C1 segment of cervical spinal cord (tissue), 14 donors: ENCODE measurements at places on chromosomes 12 and 14.

DNA sequence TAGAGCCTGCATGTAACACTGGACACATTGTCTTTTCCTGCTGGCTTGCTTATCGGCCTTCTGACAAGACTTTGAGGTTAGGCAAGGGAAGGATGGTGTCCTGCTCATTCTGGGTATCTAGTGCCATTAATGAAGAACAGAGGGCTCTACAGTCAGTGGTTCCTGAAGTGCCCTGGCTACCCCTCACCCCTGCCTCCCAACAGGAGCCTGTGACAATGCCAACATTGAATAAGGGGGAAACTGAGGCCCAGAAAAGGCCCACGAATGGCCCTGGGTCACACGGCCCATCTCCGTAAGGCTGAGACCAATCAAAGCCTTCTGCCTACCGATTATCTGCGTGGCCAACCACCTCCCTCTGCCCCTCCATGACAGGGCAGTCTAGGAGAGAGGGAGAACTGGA is 2.1 kb downstream of the IFI27L2 start:
- no peak for DNase-seq

DNA sequence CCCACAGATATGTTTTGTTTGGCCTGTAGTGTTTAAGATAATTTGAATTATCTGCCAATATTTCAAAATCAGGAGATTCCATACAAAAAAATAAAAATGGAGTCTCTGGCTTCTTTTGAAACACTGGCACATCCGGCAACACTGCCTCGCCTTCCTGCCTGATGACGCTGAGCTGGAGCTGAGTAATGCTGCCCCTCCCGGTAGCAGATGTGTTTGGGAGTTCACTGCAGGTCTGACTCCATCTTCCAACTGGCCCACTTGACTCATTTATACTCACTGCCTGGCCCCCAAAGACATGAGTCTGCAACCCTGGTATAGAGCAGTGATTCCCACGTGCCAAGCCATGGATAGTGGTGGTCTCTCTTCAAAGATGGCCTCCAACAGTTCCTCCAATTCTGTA is 7.4 kb downstream of the CIT start:
- no peak for DNase-seq

DNA sequence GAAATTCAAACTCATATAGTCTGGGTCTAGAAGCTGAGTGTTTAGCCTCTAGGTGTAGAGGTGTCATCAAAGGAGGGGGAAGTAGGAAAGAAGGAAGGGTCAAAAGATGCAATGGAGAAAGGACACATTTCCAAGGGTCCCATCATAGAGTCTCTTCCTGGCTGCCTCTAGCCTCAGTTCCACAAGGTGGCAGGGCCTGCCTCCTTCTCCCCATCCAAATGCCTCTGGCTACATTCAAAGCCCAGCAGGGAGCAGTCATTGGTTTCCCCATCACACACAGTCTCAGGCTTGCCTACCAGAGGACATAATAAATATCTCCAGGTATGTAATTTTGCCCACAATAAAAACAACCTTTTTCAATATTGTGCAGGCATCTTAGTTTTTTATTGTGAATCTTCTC is 2.1 kb upstream of the CCT2 start:
- no peak for DNase-seq

DNA sequence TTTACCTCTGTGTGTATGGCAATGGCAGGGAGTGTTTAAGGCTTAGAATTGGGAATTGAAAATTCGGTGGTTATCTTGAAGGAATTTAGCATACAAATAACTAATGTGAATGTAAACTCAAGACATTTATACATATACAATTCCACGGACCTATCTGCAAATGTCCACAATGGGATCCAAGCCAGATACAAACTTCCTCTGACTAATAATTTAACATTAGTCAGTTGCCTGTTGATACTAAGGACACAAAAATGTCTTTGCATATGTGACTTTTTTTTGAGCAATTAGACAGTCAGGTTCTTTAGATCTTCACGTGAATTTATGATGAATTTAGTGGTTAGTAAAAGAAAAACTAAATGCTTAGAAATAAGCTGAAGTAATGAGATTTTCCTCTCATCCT is 40.5 kb downstream of the ESR2 start:
- no peak for DNase-seq

DNA sequence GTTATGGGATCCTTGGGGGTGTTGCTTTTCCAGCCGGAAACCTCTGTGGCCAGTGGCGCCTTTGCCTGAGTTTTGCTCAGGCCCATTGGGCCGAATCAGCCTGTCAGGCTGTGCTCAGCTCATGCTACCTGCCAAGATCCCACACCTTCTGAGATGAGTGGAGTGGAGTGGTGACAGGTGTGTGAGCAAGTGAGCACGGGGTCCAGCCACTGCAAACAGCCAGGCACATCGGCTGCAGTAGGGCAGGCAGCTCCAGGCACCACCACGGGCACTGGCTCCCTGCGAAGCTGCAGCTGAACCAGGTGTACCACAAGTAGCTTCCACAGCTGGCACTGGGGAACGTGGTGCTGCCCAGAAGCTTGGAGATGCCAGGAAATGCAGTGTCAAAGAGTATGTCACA is 21.1 kb upstream of the WDR89 start:
- no peak for DNase-seq

GRCh38 chr12:59494617-59495016 is 101.2 kb upstream of the SLC16A7 start:
- DNase-seq, result no peak

DNA sequence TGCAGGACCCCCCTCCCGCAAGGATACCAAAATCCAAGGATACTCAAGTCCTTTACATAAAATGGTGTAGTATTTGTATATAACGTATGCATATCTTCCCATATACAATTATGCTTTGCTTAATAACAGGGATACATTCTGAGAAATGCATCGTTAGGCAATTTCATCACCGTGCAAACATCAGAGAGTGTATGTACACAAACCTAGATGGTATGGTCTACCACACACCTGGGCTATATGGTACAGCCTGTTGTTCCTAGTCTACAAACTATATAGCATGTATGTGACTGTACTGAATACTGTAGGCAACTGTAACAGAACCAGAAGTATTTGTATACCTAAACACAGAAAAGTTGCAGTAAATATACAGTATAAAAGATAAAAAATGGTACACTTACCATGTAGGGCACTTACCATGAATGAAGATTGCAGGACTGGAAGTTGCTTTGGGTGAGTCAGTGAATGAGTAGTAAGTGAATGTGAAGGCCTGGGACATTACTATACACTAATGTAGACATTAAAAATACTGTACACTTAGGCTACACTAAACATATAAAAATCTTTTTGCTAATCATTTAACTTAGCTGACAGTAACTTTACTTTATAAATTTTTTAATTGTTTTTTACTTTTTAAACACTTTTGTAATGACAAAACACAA is 141.1 kb downstream of the SLC41A2 start:
- DNase-seq, result no peak

GRCh38 chr14:55188686-55189295 is 2.6 kb downstream of the DLGAP5 start:
- no peak for DNase-seq

- DNase-seq, result no peak
Observed at GRCh38 chr12:52235822-52236361, 2.8 kb downstream of the KRT7 start.

DNA sequence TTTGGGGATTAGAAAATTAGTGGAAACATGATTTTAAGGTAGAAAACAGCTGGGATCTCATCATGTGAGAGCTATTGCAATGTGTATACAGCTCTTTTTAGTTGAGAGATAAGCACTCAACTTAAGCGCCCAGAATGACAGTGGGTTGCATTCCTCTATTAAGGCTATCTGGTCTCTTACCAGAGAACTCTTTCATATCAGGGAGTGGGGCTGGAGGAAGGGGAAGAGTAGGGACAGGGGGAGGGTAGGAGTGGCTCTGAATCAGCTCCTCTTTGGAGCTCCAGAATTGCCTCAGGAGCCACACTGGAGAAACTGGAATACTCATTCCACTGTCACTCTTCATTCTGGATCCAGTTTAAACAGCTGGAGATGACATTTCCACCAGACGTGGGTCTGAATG is 9.2 kb upstream of the PLEKHG3 start:
- DNase-seq, result no peak

GRCh38 chr12:50052964-50053363 is 4.4 kb upstream of the ASIC1 start:
- DNase-seq, result no peak

DNA sequence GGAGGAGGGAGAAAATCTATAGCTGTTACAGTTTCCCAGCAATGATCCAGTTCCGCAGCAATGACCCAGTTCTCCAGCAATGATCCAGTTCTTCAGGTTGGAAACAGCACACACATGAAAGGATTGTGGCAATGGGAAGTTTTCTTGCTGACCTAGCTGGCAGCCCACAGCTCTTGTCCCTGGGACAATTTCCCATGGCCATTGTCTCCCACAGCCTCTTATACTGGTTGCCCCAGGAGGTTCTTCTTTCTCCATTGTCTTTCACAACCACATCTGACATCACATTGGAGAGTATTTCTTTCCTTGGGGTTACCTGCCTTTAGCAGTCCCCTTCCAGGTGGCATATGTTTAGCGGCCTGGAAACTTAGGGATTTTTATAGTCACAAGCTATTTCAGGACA is 209.8 kb upstream of the PLEKHG7 start:
- no peak for DNase-seq

- no peak for DNase-seq
Observed at GRCh38 chr14:54975856-54976255, 51.0 kb downstream of the WDHD1 start.

DNA sequence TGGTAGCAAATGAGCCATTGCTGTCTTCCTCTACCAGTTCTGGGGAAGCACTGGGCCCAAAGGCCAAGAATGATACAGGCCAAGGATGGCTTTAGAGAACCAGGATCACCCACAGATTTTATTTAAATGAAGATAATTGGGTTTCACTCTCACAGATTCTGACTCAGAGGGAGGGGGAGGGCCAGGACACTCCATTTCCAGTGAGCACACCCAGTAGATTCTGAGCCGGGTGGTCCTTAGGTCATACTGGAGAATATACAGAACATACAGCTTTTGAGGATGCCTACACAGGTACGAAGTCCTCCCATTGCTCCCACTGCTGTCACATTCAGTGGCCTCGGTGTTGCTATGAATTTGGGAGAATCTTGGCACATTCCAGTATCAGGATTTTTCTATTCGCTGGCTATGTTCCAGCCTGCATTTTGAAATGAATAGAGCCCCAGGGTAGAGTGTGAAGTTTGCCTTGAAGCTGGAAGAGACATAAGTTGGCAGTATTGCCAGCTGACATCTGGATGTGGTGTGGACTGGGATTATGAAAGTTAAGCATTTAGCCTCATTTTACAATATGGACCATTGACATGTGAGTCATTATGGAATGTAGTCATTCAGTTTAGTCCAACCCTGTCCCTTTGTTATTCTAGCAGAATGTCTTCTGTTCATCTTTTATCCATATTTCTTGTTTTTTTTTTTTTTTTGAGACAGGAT is 45.8 kb upstream of the POC1B start:
- DNase-seq, result no peak

DNA sequence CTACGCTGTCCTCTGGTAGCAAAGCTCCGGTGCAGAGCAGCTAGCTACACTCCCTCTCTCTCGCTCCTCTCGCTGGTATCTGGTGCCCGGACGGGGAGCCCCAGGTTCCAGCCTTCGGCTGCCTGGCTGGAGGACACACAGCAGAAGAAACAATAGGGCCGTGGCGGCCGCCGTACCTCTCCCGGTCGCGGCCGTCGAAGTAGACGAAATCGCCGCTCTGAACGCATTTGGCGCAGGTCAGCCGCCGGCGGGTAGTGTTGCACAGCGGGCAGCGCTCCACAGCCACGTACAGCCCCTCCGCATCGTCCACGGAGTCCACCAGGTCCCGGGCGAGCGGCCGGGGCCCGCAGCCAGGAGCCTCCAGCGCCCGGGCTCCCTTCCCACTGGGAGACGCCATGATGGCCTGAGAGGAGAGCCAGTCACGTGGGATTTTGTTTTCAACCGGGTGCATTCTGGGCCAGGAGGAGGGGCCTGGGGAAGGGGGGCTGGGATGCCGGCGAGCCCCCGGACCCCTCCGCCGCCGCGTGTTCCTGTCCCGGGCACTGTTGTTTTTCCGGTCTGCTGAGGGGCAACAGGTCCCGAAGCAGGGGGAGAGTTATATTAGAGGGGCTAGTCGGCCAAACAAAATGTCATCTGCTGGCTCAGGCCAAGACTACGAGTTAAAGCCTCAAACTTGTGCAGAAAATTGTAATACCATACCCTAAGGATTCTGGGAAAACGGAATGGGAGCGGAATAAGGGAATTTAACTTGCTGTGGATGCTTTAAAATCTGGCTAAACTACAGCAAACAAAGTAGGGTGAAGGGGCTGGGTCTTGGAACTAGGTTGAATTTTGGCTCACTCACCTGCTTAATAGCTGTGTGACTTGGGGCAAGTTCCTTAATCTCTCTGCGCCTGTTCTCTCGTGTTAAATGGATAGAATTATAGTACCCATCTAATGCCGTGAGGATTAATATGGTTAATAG is at the start of gene ATG14:
Gene ATG14 (minus strand): TSS at position 405 of the 964 bp plus-strand sequence. CDS start 8 bp downstream, at position 397.
- peak; percentile 80 for DNase-seq

GRCh38 chr14:65132855-65133254 is 30.5 kb upstream of the MAX start:
- DNase-seq, result no peak

- no peak for DNase-seq
Observed at GRCh38 chr14:77859934-77860570, 60.1 kb downstream of the ADCK1 start.

- DNase-seq, result no peak
Observed at GRCh38 chr14:61904946-61905345, 142.7 kb downstream of the SNAPC1 start.

- no peak for DNase-seq
Observed at GRCh38 chr12:8950221-8950527, 729 bp upstream of the M6PR start.

GRCh38 chr12:20105943-20106342 is 262.4 kb upstream of the PDE3A start:
- no peak for DNase-seq

GRCh38 chr12:42935756-42936155 is 346.2 kb upstream of the PRICKLE1 start:
- DNase-seq, result no peak

- no peak for DNase-seq
Observed at GRCh38 chr12:94165138-94165537, 16.8 kb downstream of the PLXNC1 start.

DNA sequence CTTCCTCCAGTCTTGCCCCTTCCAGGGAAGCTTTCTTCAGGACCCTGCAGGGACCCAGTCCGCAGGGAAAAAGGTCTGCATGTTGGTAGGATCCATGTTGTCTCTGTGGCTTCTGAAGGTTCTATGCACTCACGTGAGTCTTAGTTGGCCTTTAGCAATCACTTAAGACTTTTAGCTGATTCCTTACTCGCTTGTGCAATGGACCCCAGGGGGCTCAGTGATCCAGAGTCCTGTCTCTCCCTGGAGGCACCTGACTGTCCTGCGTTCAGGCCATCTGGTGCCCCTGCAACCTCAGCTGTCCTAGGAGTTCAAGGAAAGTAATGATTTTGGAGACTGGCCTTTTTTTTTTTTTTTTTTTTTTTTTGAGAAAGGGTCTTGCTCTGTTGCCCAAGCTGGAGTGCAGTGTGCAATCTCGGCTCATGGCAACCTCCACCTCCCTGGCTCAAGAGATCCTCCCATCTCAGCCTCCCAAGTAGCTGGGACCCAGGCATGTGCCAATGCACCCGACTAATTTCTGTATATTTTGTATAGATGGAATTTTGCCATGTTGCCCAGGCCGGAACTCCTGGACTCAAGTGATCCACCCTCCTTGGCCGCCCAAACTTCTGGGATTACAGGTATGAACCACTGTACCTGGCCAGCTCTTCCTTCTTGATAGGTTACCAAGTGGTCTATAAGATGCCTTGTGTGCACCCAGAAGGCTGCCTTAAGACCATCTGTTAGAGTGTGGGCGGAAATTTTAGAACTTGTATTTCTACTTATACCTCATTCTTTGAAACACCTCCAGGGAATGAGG is 4.6 kb downstream of the IFI27L2 start:
- DNase-seq, result no peak
